ENCODE measurements at places on chromosomes 7 and 10. TPM values are rescaled to one million over a fixed set of nuclear protein-coding genes. Genes with fewer than 3 reads are reported as not detected.
A peak's percentile ranks its signal among the peaks of the same experiment; 100 is the strongest.

DNA sequence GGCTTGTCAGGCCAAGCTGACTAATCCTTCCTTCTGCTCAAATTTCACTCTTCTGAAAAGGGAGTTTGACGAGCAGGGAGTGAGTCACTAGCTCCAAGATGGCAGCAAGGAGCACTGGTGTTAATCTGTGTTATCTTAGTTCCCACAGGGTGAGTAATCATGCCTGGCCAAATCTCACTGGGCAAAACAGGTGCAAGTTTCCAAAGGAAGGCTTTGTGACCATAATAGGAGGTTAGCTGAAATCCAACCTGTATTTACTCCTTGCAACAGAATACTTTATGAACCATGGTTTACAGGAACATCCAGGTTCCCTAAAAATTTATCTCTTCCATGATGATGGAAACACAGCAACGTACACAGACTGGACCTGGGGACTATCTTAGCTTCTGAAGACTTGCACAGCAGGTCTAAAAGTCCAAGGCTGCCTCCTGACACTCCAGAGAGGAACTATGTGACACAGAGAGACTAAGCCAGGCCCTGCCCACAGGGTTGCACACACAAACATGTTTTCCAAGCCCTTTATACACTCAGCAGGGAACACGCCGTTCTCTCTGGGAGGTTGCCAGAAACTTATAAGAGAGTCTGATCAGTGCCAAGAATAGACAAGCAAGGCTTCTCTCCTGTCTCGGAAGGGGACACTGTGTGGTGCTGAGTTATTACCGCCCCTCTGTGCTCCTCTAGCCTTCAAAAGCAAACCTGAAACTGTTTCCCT, 46.3 kb downstream of the PDK4 start:
- DNase-seq = peak; percentile 74

DNA sequence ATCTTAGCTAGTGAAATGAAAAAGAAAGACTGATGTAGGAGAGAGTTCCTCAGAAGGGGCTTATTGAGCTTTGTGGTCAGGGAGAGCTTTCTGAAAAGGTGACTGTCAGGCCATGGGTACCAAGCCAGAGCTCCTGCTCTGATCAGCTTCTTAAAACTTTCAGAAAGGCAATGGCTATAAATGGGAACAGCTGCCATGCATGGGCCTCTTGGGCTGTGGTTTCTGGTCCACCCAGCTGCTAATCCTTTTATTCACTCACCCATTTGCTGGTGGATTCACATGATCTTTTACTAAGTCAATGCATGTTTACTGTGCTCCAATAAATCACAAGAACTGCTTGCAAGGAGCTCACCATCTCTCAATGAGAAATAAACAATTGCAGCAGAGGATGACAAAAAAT, 60.1 kb upstream of the ZPBP start:
- DNase-seq = no peak

DNA sequence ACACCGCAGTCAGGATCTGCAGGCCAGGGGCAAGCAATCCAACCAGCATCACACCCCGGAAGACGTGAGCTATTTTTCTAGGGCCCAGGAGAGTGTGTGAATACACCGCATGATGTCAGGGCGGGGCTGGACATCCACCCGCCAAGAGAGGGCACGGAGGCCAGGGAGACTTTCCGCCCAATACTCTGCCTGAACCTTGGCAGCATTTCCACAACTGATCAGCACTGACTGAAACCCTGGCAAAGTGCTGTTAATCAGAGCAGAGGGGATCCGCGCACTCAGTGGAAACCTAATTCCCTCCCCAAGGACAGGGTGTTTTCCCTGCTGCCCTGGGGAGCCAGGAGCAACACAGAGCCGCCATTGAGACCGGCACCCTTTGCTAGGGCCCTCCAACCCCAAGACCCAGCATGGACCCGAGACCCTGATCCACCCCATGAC, 8.2 kb downstream of the MAD1L1 start:
- no peak for DNase-seq

DNA sequence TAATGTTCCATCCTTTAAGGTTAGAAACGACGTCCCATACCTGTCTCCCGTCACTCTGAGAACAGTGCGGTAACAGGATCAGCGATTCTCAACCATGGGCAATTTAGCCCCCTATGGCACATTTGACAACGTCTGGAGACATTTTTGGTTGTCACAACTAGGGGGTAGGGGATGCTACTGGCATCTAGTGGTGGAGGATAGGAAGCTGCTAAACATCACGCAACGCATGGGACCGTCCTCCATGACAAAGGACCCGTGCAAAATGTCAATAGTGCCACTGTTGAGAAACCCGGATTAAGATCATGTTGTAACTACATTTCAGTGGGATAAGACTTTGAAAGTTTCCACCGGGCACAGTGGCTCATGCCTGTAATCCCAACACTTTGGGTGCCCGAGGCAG, 5.0 kb upstream of the PAXIP1 start:
- DNase-seq = no peak

DNA sequence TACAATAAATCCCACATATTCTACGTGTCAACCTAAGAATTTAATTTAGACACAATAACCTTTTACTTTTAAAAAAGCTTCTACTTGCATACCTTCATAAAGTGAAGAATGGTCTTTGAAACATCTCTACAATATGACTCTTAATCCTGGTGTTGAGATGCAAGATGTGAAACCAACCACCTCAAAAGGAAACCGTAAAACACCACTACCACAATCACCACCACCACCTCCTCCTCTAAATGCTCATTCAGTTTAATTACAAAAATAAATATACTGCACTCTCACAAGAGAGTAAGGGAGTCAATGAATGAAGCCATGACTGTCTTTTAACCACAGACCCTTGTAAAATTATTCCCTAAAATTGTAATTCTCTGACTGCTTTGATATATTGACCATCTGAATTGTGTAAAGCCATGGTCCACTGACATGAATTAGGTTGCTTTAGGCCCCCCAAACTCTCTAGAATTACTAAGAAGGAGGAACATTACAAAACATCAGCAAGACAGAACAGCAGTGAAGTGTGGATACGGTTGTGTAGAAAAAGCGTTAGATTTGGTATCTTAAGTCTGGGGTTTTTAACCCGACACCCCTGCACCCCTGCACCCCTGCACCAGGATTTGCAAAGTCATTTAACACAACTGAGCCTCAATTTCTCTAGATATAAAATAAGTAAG, 171.4 kb downstream of the SFMBT2 start:
- DNase-seq = no peak

GRCh38 chr7:101686030-101686429, 56.9 kb upstream of the MYL10 start:
- peak; percentile 16 for DNase-seq

DNA sequence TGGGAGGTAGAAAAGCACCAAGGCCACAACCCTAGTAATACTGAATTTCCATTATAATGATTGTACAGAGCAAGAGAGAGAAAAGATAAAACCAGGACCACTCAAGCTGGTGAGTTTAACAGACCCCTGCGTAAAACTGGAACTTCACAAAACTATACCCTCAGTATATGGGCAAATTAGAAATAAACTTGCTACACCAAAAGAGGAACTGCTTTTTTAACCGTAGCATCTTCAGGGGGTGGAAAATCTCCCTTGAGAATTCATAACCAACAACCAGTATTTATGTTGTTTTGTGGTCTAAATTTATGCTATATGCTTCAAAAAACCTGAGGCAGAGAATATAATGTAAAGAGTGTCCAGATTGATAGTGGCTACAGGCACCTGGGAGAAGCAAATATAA, 171.2 kb downstream of the SGMS1 start:
- DNase-seq = no peak

GRCh38 chr7:79778786-79779770, 325.6 kb upstream of the MAGI2 start:
- peak; percentile 94 for DNase-seq

- no peak for DNase-seq
Observed at GRCh38 chr7:39712751-39713150, 89.4 kb downstream of the RALA start.

- no peak for DNase-seq
Observed at GRCh38 chr7:6448943-6449543, 1.3 kb upstream of the DAGLB start.

DNA sequence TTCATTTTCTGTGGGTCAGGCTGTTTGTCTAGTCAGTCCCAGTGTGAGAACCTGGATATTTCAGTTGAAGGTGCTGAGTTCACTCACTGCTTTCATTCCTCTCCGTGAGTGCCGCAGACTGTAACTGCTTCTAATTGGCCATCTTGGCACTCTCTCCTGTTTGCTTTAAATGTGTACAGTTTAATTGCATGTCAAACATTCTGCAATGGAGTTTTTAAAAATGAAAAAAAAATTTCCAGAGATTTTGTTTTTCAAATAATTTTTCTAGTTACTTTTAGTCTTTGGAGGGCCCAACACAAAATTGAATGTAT, 87.8 kb downstream of the CCSER2 start:
- no peak for DNase-seq

The CHRM2 gene
- 77.9 TPM for polyA plus RNA-seq

The HECW1 gene
- 0.95 TPM for polyA plus RNA-seq
